Right renal cortex interstitium (tissue), 3 donors: ENCODE measurements at places on chromosomes 1 and 21. TPM values are rescaled to one million over a fixed set of nuclear protein-coding genes. Genes with fewer than 3 reads are reported as not detected.

The TNFAIP8L2 gene
- polyA plus RNA-seq: 1.5 TPM

The TMCO4 gene
- polyA plus RNA-seq: 16.5 TPM

The TARDBP gene
- 348 TPM for polyA plus RNA-seq

The ECM1 gene
- 10.9 TPM for polyA plus RNA-seq

The PGLYRP3 gene
- polyA plus RNA-seq: not detected
